ENCODE measurements at places on chromosomes 16 and 17.

- no peak for DNase-seq
These were observed 173.7 kb upstream of the HS3ST3A1 start for GRCh38 chr17:13775450-13775849.

DNA sequence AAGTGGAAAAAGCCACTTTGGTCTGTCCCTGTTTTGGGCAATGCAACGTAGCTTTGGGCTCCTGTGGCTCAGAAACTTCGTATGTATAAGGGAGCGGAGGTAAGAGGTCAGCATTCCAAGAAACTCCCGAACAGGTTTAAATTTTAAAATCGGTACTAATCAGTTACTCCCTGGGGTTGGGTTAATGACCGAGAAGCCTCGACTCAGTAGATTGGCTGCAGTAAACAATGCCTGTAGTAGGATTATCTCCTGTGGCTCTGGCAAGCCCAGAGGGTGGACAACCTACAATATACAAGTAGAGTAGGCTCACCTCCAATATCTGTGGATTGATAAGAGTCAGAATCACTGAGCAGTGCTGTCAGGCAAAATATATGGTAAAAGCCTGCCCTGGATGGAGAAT lies 1.6 kb upstream of the GNA13 start:
- no peak for DNase-seq

- DNase-seq = no peak
These were observed 11.8 kb upstream of the MTSS2 start for GRCh38 chr16:70697594-70698170.

- DNase-seq = peak; percentile 1
These were observed 21.0 kb upstream of the RBFOX3 start for GRCh38 chr17:79631640-79632431.

DNA sequence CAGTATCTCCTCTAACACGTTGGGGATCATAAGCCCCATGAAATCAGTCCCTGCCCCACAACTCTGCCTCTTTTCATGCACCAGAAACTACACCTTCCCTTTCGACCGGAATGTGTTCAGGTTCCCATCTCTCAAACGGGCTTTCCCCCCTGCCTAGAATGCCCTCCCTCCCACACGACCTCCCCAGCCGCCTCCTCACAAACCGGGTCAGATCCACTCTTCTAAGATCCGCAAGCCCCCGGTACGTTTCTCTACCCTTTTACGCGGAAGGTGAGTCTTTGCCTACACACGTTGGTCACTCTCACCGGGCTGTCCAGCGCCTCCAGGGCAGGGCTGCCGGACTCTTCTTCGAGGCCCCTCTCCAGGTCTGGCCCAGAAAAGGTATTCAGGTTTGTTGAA lies 708 bp downstream of the DHX33 start:
- no peak for DNase-seq

GRCh38 chr17:74757931-74758847 lies 9.8 kb downstream of the NHERF1 start:
- no peak for DNase-seq

DNA sequence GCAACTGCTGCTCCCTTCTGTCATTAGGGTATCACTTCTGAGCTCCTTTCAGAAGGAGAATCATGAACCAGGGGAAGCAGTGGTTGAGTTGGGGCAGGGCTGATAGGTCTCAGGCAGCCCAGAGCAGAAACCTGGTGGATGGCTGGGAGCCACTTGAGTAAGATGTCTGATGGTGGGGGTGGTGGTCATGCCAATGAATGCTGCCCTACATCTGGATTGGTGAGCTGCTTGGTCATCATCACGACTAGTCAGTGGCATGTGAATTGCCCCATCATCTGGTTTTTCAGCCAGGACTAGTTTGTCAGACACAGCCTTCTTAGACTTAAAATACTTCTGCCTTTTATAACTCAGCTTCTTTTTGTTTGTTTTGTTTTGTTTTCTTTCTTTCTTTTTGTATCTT lies 2.6 kb downstream of the GID4 start:
- no peak for DNase-seq

GRCh38 chr17:48131216-48131824 lies 23.8 kb downstream of the SNX11 start:
- DNase-seq = no peak

DNA sequence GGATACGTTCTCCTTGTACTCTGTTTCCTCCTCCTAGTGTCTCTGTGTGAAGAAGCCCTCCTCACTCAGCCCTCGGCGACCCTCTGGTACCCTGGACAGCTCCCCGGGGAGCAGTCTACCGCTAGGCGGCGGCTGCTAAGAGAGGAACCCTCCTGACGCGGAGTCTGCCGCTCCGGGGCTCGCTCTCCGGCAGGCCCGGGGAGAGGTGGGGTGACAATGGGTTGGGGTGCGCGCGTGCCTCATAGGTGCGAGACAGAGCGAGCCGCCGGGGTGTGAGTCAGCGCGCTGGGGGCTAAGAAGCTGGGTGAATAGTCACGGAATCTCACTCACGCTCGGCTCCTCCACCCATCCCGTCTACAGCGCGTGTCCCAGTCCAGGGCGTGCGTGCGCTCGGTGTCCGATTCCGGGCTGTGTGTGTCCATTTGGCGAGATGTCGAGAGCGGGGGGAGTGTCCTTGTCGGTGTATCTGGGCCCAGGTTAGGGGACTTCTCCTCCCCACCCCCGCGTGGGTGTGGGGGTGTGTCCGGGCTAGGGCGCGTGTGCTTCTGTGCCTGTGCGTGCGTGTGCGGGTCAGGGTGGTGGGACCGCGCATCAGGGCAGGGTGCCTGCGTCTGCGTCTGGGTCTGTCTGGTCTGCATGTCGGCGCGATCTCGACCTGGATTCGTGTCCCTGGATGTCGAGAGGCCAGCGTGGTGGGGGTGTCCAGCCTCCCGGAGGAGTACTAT lies 577 bp upstream of the HS3ST2 start:
- no peak for DNase-seq

Data from activated CD4-positive, alpha-beta T cell treated with anti-CD3 and anti-CD28 coated beads for 1 hour (primary cell).